ENCODE measurements at places on chromosomes 2 and 18. TPM values are rescaled to one million over a fixed set of nuclear protein-coding genes. Genes with fewer than 3 reads are reported as not detected.
A peak's percentile ranks its signal among the peaks of the same experiment; 100 is the strongest.

DNA sequence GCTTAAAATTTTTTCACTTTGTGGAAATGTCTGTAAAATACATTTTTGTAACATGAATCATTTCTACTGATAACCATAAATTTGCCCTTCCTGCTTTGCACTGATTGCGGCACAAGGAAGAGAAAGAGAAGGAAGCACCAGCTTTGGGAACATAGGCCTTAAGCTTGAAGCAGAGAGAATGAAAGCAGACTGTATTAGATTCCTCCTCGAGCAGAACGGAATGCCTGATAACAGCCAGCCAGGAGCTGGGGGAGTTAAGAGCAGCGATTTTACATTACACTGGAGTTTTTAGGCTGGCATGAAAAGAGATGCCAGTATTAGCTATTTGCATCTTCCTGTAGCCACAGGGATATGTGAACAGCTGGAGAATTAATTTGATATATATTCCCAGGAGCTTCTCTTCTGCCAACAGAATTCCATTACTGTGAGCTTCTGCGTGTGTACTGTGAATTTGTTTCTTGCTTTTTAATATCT lies 33.5 kb downstream of the CRIM1 start:
- DNase-seq, result no peak

SPR gene
- polyA plus RNA-seq, result 51.6 TPM

DNA sequence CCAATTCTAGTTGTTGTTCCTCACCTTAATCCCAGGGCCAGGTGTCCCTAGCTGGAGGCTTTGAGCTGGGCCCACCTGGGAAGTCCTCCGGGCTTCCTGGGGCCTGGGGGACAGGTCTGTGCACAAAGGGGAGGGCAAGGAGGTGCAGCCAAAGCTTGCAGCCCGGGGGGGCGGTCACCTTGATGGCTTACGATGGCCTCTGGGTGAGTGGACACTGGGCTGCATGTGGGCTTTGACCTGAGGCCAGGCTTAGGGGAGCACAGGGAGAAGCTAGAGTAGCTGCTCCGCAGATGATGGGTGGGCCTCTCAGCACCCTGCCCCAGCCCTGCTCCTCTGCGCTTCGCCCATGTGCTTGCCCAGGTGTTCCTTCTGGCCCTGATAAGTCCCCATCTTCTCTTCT lies 41.8 kb upstream of the HAAO start:
- DNase-seq, result no peak

DNA sequence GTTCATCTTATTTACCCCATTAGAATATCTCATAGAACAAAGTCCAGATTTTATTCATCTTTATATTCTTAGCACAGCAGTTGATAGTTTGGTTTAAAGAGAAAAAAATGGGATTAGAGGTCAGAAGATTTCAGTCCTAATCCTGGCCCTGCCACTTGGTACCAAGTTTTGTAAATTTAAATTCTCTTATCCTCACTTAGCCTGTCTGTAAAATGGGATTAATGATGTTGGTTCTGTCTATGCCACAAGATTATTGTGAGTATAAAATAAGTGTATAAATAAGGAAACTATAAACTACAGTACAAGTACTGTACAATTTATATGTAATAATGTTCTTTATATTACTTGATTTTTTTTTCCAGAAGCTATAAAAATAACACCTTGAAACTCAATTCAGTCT lies 17.1 kb upstream of the DRC1 start:
- DNase-seq, result no peak

- DNase-seq, result no peak
Measured at GRCh38 chr2:42118754-42119569, 50.2 kb upstream of the EML4 start.

DNA sequence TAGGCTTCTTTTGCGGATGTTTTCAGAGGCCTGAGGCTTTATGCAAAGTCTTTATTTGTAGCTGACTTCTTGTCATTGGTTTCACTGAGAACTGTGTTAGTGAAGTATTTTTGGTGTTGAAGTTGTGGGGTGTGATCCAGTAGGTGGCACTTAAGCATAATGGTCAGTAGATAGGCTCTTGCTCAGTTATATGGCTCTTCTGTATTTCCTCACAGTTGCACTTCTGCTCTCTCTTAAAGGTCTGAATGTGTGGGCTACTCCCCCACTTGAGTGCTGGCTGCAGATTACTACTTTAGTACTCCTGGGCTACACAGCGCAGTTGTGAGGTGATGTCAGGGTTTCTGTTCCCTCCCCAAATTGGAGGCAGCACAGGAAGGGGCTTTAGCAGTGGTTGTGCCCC lies 133.8 kb upstream of the SCN7A start:
- no peak for DNase-seq

- no peak for DNase-seq
Measured at GRCh38 chr2:98896416-98896815, 39.6 kb downstream of the CRACDL start.

FIGN gene
- 6.2 TPM for polyA plus RNA-seq

- peak; percentile 68 for DNase-seq
Measured at GRCh38 chr18:8771930-8772329, 66.6 kb downstream of the MTCL1 start.

NYAP2 gene
- polyA plus RNA-seq, result not detected

TMEM169 gene
- polyA plus RNA-seq, result 0.15 TPM

DTNA gene
- polyA plus RNA-seq, result 94.3 TPM

GRCh38 chr2:52862801-52863200 lies 904.8 kb upstream of the CHAC2 start:
- DNase-seq, result no peak

TNFRSF11A gene
- polyA plus RNA-seq, result 0.23 TPM

Data from heart left ventricle (tissue), 16 donors.